ENCODE measurements at places on chromosomes 4 and X.

DNA sequence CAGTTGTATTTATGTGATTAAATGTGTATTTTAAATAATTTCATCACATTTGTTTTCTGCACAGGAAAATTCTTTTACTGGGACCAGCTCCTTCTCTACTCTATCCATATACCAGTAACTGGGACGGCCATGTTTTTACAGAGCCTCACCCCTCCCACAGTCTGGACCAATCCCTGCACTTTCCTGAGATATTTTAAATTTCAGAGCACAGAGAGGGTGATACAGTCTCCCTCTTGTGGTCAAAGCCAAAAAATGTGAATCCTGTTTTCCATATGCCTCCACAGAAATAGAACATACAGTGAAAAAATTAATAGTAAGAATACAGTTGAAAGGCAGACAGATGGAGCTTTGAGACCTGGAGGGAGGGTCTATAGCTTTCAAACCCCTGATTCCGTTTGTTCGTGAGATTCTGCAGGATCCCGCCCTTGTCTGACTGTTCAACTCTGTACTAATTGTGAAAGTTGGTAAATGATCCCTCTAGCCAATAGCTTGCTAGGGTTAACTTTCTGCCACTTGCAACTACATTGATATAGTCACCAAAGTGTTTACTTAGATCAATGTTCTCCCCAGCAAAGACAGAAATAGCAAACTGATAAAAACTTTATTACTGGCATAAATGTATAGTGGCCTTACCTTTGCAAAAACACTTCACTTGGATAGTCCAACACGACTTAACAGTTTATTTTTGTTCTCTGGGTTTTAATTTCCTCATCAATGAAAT is 172.2 kb downstream of the PPARGC1A start:
- DNase-seq, result no peak

- DNase-seq, result no peak
Observed at GRCh38 chr4:25834411-25835107, 28.2 kb downstream of the SEL1L3 start.

DNA sequence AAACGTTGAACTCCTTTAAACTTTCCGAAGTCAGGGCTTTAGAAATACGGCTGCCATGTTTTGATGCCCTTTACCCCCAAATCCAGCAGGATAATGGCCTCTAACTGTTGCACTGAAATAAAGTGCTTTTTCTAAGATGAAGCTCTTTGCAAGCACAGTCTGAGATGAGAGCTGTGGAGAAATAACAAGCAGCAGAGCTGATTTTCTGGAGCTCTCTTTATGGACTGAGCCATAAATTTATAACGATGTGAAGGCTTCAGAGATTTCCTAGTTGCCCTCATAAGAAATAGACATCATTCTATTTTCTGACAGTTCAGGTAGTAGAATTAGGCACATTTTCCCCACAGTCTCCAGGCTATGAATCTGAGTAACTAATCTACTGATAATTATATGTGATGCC is 567.3 kb downstream of the PDHA2 start:
- DNase-seq, result no peak

- DNase-seq, result no peak
Observed at GRCh38 chrX:3516051-3516541, 169.6 kb upstream of the MXRA5 start.

DNA sequence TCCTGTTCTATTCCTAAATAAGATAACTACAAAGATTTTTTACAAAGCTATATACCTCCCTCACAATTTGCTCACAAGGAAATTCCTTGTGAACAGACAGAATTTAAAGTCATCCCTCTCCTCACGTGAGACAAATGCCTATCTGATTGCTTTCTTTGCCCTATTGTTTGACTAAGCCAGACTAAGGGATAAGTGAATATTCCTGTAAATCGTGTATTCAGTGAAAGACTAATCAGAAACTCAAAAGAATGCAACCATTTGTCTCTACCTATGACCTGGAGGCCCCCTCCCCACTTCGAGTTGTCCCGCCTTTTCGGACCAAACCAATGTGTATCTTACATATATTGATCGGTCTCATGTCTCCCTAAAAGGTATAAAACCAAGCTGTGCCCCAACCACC is 15.3 kb upstream of the ZBTB33 start:
- DNase-seq, result no peak

GRCh38 chr4:22635692-22636091 is 57.0 kb upstream of the GBA3 start:
- no peak for DNase-seq

- no peak for DNase-seq
Observed at GRCh38 chr4:52943677-52944076, 81.6 kb downstream of the RASL11B start.

- no peak for DNase-seq
Observed at GRCh38 chrX:31126205-31126604, 54.4 kb upstream of the FTHL17 start.

DNA sequence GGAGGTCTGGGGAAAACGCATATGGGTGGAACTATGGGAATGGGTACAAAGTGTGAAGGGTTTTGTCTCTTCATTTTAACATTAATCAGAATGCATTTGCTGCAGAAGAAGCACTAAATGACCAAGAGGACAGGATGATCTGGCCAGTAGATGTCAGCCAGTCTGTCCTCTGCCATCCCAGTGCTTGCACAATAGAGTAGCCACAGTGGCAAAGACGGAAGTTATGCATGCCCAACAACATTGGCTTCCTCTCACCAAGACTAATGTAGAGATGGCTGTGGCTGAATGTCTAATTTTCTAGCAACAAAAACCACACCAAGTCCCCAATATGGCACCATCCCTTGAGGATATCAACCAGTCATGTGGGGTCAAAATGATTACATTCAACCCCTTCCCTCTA is 45.0 kb upstream of the ARHGEF6 start:
- no peak for DNase-seq

- DNase-seq, result no peak
Observed at GRCh38 chr4:171650543-171650942, 162.7 kb upstream of the GALNTL6 start.

DNA sequence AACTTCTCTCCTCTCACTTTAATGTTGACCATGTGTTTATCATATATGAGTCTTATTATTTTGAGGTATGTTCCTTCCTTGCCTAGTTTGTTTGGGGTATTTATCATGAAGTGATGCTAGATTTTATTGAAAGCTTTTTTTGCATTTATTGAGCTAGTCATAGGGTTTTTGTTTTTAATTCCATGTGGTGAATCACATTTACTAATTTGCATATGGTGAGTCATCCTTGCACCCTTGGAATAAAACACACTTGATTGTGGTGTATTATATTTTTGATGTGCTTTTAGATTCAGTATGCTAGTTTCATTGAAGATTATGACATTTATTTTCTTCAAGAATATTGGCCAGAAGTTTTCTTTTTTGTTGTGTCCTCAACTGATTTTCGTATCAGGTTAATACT is 464.6 kb downstream of the PCDH18 start:
- DNase-seq, result no peak

GRCh38 chr4:85792376-85793232 is 317.7 kb downstream of the ARHGAP24 start:
- no peak for DNase-seq

DNA sequence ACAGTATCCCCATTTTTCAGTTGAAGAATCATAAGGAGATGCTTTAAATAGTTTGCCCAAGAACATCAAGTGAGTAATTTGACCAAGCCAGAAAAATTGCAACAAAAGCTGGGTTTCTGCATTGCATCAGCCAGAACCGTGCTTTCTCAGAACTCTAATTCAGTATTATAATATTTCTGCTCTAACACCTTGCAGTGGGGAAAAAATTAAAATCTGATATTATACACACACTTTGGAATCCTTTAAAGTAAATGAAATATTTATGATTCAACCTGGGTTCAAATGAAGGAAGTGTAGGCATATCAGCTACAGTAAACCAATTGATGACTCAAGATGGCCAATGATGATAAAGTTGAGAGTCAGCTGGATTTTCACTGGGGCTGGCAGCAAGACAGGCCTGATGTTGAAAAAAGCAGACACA is 387.6 kb upstream of the ZFP42 start:
- DNase-seq, result no peak

DNA sequence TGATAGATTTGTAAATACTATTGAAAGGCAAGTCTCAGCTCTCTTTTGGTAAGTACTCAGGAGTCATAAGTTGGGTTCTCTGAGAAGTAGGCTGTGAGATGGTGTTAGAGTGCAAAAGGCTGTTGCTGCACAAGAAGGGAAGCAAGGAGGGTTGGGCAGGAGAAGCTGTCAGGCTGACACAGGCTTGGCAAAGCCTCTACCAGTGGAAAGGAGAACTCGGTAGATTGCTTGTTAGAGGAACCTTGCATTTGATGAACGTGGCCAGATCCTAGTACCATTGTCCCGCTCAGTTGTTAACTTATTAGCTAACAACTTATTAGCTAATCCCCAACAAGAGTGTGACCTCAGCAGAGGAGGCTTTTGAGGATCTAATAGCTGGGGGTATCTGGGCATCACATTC is 449.3 kb upstream of the BOD1L1 start:
- no peak for DNase-seq

DNA sequence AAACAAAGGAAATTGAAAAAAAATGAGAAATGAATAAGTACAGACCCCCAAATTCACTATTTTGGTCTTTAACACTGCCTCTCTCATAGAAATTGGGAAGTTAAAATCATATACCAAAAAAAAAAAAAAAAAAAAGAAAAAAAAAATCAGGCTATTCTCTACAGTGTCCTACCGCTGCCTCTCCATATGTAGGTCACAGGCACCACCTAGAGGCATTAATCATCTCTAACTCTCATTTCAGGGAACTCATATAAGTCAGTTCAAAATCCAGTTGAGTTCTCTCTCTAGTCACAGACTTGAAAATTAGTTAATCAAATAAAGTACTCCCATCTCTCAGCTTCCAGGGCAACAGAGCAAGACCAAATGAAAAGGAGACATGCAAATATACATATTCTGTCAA is 47.9 kb downstream of the COX18 start:
- DNase-seq, result peak; percentile 11

GRCh38 chrX:153526042-153526441 is 8.6 kb downstream of the ATP2B3 start:
- no peak for DNase-seq

- no peak for DNase-seq
Observed at GRCh38 chr4:121978172-121978516, 26.3 kb upstream of the TRPC3 start.

GRCh38 chr4:123449780-123450179 is 53.2 kb downstream of the SPRY1 start:
- DNase-seq, result no peak

DNA sequence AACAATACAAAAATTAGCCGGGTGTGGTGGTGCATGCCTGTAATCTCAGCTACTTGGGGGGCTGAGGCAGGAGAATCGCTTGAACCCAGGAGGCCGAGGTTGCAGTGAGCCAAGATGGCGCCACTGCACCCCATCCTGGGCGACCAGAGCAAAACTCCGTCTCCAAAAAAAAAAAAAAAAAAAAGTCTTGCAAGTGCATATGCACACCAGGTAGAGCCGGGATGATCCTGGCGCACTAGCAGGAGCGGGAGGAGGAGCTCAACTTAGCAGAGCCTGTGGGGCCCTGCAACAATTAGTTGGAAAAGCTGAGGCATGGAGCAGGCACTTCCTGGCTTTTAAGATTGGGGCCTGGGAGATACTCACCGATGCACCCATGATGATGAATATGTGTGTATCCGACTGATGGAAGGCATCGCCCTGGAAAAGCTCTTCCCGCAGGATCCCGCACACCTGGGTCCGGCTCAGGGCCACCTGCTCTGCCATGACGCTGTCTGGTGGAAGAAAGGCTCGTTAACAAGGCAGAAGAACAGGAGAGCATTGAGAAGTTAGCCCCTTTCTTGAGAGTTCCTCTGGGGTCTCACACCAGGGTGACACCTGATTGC is 872 bp downstream of the G6PD start:
- DNase-seq, result no peak

DNA sequence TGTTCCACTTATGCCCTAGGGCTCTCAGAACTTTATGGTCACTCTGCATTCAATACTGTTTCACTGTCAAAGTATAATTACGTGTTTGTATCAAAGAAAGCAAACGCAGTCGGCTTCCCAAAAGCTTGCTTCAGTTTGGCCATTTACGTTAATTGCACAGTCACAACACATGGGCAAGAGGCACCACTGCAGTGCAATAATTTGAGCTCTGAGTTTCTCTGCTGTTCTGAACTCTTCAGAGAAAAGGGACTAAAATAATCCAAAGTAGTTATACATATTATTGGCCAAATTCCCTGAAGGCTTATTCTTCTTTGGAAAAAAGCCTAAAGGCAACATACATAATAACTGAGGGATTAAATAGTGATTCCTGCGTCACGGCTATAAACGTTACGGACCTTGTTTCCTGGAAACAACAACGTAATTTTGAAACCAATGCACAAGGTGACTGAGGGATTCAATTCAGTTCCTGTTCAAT is 51.3 kb downstream of the RNF150 start:
- DNase-seq, result no peak

DNA sequence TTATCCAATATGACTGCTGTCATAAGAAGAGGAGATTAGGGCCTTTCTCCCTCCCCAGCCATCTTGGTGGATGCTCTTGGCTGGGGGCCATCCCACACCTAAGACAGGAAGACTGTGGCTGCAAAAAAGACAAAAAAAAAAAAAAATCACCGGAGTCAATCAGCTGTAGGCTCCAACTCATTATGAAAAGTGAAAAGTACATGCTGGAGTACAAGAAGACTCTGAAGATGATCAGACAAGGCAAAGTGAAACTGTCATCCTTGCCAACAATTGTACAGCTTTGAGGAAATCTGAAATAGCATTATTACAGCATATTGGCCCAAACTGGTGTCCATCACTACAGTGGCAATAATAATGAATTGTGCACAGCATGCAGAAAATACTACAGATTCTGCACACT is 5.2 kb downstream of the EGFL6 start:
- DNase-seq, result no peak

DNA sequence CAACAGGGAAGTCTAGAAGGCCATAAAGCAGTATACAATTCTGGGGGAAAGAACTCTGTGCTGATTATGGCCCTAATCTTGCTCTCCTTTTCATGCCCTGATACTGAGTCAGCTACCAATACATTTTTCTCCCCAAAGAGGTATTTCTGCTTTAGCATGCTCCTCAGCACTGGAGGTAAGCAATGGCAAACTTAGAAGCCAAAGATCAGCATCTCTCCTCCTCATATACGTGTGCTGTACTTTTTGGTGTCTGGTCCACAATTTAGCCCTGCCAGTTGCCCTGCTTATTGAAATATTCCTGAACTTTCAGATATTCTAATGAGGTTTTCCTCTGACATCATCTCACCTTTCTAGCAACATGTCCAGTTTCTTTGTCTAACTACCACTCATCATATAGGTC is 226.2 kb downstream of the FSTL5 start:
- DNase-seq, result no peak

All from retina (tissue), 1 donor.